DMS79 treated with DMSO at 0.1 percent for 48 hours (cell line): ENCODE measurements at places on chromosomes 1 and 21.

DNA sequence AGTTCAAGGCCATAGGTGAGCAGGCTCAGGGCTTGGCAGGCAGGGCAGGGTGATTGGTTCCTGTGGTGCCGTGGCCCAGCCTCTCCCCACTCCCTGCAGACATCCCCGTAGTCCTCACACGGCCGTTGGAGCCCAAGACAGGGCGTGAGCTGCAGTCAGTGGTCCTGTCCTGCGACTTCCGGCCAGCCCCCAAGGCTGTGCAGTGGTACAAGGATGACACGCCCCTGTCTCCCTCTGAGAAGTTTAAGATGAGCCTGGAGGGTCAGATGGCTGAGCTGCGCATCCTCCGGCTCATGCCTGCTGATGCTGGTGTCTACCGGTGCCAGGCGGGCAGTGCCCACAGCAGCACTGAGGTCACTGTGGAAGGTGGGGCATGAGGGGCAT lies 71.9 kb downstream of the OBSCN start:
- no peak for DNase-seq

- peak; percentile 4 for DNase-seq
Measured at GRCh38 chr1:55781944-55782482, 566.8 kb upstream of the USP24 start.

- no peak for DNase-seq
Measured at GRCh38 chr1:159594625-159595405, 7.2 kb downstream of the APCS start.

- DNase-seq: no peak
Measured at GRCh38 chr1:182126272-182126800, 64.8 kb upstream of the ZNF648 start.

- no peak for DNase-seq
Measured at GRCh38 chr21:14488672-14489204, 57.4 kb downstream of the SAMSN1 start.
